Activated CD4-positive, alpha-beta T cell treated with anti-CD3 and anti-CD28 coated beads for 1 hour (primary cell): ENCODE measurements at places on chromosomes 11 and 22.

- DNase-seq = no peak
Measured at GRCh38 chr11:19447150-19447566, 206.4 kb upstream of the E2F8 start.

- no peak for DNase-seq
Measured at GRCh38 chr22:48857202-48857805, 970.4 kb downstream of the BRD1 start.

GRCh38 chr11:131957201-131957600 is 586.8 kb downstream of the NTM start:
- no peak for DNase-seq

DNA sequence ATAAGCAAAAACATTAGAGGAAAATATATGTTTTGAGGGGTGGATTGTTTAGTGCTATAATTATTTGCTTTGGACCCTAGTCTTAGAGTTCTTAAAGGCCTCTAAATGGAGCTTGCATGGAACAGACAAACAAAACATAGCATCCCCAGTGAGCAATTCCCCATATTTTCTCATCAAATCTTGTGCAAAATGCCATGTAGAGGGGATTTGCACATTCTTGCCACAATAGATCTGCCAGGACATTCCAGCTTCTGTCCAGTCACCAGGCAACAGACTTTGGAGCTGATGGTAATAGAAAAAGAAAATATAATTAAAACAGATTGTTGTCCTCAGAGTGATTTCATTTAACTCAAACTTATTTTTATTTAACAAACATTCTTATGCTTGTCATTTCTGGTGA is 360.3 kb upstream of the PDGFD start:
- DNase-seq = no peak

- DNase-seq = peak; percentile 37
Measured at GRCh38 chr22:19986410-19987341, 29.9 kb downstream of the ARVCF start.

DNA sequence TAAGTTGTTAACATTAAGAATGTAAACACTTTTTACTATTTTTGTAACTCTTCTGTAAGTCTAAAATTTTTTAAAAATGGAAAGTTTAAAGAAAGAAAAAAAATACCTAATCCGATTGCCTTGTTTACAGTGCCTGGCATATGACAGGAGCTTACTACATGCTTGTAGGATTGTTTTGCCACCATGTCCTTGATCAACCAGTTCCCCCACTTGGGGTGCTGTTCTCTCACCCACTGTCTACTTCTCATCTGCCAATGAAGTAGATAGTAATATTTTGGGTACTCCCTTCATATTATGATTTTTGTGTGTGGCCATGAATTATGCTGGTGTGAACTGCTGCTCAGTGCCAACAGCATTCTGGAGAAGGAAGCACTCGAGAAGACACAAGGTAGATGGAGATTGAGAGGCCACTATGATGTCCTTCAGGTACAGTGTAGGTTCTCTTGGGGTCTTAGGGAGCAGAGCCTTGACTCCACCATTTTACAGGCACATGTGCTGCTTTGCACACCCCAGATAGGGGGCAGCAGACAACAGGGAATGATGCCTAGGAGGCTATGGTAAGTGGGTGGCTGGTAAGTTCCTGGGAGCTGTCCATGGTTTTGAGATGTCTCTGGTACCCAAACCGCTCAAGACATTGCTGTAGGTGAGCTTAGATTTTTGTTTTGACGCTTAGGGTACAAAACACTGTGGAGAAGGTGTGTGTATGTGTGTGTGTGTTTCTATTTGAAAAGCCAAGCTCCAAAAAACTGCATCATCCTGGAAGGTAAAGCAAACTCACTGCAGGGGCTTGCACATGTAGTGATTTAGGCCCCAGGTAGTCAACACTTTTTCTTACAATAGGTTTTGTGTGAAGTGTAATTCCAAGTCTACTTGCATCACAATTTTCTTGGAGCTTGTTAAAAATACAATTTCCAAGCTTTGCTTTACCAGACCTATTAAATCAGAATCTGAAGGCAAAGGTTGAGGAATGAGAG is 494.5 kb upstream of the LARGE1 start:
- DNase-seq = no peak

DNA sequence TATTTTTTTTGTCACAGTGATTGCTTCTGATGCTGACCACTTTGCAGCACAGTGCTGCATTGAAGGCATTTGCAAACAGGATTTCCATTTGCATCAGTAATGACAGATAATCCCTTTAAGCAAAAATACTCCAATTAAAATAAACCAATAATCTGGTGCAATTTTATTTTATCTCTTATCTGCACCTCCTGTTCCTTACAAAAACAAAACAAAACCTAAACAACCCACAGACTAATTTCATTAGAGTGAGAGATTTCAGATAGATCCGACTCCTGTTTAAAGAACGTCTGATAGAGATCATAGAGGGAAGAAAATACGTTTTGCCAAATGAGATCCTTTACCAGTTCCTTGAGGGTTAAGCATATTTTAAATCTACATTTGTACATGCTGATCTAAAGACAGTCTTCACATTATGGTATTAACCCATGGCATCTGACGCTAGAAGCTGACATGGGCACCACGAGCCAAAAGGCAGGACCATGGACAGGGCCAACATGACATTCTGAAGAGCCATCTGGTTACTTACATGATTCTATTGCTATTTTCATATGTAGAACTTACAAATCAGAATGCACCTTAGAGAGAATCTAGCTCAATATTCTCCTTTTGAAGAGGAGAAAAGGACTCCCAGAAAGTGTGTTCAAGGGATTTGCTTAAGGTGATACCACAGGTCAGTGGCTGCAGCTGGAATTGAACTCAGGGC is 286.2 kb upstream of the NARS2 start:
- no peak for DNase-seq

GRCh38 chr22:28855355-28856094 is 27.8 kb upstream of the ZNRF3 start:
- no peak for DNase-seq

DNA sequence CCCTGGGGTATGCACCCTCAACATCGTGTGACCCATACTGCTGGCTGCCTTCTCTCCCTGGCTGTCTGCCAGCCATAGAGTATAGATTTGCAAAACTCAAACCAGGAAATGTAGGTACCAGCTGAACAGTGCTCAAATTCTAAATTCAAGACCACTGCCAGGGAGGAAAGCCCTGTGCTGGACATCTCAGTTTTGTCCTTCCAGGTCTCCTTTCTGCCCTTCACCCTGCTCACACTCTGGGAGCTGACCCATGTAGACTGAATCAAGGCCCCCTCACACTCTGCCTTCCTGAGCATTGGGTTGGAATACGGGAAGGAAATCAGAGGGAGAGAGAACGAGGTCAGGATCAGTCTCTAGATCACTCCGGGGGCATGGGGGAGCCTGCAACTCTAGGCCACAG is 12.4 kb upstream of the DRD2 start:
- DNase-seq = no peak

- DNase-seq = no peak
Measured at GRCh38 chr11:114061048-114061680, 1.7 kb downstream of the ZBTB16 start.

DNA sequence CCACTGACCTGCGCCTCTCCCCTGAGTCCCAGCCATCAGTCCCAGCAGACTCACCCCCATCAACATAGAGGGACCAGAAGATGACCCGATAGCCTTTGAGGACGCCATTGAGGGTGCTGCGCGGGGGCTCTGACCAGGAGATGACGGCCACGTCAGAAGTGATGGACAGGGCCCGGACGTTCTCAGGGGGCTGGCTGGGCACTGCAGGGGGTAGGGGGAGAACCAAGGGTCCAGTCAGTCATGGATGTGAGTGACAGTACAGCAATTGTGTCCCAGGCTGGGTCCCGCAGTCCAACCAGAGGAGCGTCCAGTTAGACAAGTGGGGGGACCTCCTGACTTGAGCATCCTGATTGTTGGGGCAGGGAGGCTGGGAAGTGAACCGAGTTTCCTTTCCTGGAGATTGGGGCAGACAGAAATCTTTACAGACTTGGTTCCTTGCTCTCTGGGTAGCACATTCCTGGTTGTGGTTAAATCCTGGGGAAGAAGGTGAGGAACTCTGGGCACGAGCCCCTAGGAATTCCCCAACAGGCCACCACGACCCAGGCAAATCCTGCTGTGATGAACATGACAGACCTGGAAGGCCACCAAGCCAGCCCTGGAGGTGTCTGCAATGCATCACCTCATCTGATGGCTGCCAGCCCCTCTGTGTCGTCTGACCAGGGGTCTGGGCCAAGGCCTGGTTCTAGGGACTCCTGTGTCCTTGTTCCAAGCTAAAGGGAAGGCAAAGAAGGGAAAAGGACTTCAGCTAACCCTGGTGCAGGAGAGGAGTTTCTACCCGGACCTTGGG is 133.9 kb downstream of the CEP164 start:
- DNase-seq = no peak

DNA sequence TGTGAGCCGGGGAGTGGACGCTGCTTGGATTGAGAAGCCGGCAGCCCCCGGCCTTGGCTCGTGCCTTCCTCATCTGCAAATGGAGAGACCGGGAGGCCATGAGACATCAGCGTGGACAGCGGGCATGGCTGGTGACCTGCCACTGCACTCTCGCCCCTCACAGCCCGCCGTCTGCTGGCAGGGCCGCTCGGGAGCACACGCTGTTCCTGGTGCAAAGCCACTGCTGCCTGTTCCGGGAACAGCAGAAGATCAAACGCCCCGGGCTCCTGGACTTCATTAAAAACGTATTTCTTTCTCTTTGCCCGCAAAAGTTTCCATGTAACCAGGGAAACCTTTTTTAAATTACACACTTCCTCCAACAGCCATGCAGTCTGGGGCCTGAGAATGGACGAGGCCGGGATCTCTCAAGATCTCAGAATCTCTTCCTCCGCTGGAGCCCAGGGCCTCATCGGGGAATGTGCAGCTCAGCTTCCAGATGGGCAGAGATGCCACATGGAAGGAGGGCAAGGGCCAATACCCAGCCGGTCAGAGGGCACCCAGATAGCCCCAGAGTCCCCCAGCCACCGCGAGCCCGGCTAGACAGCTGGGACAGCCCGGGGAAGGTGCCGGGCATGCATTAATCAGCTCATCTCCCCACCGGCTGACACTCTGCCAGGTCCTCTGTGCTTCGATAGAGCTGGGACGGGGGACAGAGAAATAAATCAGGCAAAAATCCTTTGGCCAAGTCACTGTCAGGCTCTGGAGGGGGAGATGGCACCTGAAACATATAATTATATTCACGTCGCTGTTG is 62.8 kb upstream of the PRR5 start:
- no peak for DNase-seq

- peak; percentile 48 for DNase-seq
Measured at GRCh38 chr11:73350908-73351636, 25.1 kb upstream of the RELT start.

DNA sequence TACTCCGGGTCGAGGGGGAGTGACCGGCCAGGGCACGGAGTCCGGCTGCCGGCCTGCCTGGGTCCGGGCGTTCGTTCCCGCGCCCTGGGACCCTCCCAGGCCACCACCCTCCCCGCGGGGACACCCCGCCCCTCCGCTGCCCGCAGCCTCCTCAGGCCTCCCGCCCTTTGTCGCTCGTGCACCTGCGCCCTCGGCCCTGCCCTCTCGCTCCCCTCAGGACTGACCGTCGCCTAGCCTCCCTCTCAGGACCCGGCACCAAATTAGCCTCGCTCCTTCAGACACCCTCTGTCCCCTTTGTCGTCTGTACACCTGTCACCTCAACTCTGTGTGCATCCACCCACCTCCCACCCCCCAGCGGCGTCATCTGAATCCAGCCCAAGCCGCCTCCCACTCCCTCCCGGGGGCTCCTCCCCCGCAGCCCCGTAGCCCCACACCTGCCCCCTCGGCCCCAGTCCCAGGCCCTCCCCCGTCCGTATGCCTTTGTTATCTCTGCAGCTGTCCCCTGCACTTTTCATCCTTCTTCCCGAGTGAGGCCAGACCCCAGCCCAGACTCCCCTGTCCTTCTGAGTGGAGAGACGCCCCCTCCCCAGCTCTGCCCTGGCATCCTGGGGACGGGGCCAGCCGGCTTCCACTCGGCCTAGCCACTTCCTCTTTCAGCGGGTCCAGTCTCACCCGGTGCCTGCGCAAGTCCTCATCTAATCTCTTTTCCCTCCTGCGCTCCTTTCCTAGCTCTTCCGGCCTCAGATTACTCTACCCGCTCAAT is 643 bp downstream of the TIGD3 start:
- DNase-seq = peak; percentile 45

GRCh38 chr11:2576111-2576510 is 123.7 kb downstream of the KCNQ1OT1 start:
- no peak for DNase-seq

DNA sequence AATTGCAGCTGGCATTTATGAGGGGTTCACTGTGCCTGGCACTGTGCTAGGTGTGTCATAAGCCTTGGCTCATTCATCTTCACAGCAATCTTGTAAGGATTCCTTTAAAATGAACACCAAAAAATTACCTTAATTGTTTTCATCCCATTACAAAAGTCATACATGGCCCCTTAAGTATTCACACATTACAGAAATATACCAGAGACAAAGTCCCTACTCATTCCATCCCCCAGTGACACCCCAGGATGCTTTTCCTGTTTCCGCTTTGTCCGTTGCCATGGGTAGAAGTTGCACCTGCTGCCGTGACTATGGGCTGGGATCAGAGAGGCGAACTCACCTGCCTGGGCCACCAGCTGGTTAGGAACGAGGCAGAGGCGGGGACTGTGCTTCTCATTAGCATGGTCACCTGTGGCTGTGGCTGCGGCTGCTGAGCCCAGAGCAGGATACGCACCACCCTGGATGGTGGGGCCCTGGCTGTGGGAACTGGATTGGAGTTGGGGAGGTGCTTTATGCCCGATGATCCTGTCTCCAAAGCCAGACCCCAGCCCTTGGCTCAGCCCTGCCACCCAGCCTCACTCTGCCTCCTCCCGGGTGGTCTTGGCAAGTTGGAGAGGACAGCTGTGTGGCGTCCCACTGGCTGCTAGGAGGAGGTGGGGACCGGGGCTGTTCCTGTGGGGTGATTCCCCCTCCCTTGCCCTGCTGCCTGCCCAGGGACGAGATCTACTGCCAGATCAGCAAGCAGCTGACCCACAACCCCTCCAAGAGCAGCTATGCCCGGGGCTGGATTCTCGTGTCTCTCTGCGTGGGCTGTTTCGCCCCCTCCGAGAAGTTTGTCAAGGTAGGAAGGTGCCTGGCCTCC is 60.8 kb downstream of the MYO7A start:
- DNase-seq = no peak

DNA sequence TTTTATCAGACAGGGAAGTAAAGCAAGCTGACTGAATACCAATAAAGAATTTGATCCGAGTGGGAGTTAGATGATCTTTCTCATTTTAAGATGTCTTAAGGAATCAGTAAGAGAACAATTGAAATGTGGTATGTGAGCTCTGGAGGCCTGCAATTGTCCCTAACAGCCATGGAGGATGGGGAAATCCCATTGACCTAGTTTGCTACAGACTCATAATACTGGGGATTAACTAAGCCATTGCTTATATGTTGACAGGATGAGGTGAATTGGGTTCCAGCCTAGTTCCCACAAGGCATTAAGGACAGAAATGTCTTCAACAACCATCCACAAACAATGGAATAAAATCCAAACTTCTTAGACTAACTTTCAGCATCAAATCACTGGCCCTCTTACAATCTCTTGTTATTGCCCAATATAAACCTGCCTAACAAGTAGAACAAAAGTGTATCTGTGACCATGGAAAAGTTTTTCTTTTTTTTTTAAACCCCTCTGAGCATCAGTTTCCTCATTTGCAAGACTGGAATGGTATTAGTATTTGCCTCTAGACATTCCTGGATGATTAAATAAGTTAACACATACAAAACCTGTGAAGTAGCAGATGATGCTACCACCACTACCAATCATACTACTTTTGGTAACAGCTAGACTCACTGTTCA is 773.2 kb downstream of the DLG2 start:
- no peak for DNase-seq

GRCh38 chr11:32809313-32809712 is 14.9 kb upstream of the CCDC73 start:
- no peak for DNase-seq

GRCh38 chr11:113568566-113568965 is 93.4 kb upstream of the DRD2 start:
- DNase-seq = no peak

- DNase-seq = no peak
Measured at GRCh38 chr11:7270233-7270865, 18.6 kb downstream of the SYT9 start.
